ENCODE measurements at places on chromosomes 12 and 14.

DNA sequence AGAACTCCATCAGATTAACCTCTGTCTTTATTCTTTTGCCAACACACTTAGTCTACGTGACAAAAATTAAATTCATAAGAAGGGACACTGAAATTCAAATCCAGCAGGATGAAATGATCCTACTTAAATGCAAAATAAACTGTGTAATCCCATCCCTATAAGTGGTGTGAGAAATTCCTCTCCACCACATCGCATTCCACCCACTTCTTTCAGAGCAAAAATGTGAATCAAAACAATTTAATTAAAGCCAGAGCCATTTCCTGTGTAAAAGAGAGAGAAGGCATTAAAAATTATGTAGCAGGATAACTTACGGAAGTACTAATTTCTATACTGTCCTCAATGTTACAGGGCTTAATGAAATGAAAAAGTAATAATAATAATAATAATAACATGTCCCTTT lies 844.3 kb downstream of the GALC start:
- DNase-seq = no peak

DNA sequence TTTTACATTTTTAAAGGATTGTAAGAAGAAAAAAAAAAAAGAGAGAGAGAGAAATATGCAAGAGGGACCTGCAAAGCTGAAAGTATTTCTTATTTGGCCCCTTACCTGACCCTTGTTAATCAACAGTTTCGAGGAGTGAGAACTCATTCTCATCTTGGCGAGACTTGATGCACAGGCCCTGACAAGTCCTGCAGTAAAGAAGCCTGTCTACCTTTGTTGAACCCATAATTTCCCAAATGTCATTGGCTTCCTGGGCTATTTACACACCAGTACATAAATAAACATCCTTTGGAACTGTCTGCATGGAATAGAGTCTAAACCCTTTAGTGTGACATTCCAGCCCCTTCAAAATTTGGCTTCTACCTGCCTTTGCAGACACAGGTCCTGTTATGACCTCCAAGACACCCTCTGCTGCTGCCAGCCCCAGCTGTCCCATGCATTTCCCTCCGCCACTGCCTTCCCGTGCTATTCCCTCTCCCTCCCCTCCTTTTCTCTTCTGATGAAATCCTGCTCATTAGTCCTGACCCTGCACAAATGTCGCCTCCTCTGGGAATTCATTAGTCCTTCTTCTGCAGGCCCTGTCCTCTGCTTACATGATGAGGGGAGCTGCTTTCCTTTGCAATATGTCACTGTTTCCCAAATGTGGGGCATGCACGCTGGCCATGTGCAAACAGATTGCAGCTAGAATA lies 35.1 kb downstream of the MYL2 start:
- no peak for DNase-seq

- no peak for DNase-seq
Measured at GRCh38 chr14:56805201-56805991, 4.9 kb downstream of the OTX2 start.

- DNase-seq = no peak
Measured at GRCh38 chr12:131946757-131947156, 3.0 kb upstream of the EP400 start.

GRCh38 chr12:130710733-130711080 lies 5.4 kb downstream of the RIMBP2 start:
- no peak for DNase-seq

DNA sequence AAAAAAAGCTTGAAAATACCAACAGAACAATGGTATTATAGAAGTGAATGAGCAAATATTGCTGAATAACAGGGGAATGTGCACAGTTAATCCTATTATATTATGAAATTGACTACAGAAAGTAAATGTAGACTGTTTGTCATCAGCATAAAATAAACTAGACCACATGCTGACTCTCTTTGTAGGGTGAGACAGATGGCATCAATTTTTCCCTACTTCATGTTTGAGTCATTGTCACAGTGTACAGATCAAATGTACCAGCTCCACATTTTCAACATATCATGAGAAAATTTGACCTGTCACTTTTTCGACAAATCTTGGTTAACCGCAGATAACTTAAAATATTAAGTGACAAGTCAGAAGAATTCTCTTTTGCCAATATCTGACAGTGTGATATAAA lies 421.0 kb downstream of the RPL10L start:
- DNase-seq = no peak

DNA sequence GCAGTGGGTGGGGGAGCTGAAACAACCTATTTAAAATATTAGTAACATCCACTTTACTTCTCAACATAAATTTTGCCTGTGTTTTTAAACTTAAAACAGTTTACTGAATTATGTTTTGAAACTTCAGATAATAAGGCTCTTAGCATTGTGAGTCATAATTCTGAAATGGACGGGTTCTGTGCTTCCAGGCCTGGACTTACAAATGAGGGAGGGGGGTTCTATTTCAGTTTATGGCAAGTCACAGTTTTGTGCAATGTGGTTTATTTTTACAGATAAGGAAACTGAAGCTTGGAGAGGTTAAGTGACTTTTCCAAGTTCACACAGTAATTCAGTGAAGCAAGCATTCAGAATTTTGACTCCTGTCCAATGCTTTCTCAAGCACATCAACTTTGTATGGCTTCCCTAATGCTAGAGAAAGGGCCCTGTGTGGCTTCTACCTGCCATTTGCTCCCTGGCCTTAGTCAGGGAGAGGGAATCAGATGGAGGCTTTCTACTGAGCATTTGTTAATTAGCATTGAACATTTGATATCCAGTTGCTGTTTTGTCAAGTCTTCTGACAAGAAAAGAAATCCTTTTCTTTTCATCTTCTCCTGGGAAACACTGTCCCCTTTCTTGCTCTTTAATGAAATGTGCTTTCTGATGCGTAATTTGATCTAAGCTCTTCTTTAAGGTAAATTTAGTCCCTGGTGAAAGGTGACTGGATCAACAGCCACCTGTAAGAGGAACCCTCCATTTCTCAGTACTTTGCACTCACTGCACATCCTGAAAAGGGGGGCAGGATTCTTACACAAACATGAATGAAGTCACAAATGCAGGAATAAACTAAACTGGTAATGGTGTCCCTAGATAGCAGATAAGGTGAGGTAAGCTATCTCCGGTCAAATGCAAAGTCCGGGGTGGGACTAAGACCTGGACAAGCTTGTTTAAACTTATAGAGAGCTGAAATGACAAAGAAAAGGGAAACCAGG lies 2.5 kb upstream of the SALL2 start:
- DNase-seq = no peak

DNA sequence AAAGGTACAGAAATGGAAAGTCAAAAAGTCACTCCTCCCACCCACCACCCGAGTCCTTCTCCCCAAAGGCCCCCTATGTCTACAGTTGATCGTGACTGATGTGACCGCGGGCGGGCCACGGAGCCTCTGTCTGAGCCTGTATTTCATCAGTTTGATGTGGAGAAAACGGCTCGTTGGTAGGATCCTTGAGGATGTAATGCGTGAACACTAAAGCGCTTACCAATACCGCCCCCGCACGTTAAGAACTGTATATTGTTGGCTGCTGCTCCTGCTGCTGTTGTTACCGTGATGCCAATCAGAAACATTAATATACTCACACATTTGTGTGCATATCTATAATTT lies 24.6 kb upstream of the UBC start:
- no peak for DNase-seq

GRCh38 chr12:76698966-76699365 lies 64.9 kb upstream of the ZDHHC17 start:
- DNase-seq = no peak

DNA sequence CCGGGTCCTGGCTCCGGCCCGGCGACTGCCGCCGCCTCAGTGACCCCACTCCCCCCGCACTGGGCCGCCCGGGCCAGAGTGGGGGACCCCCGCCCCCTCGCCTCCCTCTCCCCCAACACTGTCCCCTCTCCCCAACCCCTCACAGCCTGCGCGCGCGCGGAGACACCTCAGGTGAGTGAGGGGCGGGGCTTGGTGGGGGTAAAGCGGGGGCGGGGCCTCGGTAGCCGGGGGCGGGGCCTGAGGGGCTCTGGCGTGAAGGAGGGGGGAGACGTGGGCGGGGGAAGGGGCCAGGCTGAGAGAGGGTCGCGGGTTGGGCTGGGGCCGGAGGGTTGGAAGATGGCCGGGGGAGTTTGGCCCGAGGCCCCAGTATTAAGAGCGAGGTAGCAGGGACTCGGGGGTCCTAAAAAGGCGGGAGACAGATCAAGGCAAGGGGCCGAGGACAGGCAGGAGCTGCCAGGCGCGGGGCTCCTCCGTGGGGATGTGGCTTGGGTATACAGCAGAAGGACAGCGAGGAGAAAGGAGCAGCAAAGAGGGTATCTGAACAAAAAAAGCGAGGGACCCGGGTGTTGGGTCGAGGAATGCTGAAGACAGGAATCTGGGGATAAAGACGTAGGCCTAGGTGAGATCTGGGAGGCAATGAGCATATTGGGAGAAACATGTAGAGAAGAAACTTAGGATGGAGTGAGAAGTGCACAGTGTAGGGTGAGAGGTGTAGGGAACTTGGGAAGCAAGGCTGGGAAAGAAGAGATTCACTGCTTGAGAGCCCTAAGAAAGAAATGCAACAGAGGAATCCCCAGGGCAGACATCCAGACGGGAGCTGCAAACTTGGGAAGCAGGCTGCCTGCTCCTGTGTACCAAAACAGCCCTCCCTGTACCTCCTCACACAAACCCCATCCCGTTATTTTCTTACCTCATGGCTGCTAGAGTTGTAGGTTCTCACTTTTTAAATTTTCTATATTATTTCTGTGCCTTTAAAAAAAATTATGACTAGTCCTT lies 10.8 kb downstream of the SUOX start:
- DNase-seq = no peak

GRCh38 chr14:99356031-99356608 lies 84.1 kb upstream of the BCL11B start:
- no peak for DNase-seq

DNA sequence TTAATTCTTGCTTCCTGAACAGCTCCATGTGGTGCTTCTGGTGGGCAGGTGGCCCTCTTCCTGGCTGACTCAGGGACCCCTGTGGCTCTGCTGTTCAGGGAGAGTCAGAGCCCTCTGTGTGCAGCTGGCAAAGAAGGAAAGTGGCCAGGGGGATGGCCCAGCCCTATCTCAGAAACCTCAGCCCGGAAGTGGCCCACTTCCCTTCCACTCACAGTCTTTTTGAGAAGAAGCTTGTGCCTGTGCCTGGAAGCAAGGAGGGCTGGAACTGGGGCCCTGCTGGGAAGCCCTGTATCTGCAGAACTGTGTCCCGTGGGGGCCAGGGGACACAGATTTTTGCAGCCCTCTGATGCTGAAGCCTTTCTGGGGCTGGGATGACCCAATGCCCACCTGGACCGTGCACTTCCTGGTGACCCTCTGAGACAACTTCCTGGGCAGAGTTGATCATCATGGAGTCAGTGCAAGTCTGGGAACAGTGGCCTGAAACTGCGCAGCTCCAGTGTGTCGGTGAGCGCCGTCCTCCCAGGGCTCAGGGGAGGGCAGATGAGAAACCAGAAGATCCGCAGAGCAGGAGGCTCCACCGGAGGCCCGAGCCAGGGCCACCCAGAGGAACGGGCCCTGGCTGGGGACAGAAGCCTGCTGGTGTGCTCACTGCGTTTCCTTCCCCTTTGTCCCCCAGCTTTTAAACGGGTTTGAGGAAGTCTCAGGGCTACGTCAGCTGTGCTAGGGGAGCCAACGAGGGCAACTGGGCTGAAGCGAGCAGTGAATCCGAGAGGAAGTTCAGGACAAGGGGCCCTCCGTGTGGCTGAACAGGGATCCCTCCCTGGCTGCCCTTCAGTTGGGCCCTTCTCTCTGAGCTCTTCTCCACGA lies 217.4 kb upstream of the RTL1 start:
- DNase-seq = no peak

DNA sequence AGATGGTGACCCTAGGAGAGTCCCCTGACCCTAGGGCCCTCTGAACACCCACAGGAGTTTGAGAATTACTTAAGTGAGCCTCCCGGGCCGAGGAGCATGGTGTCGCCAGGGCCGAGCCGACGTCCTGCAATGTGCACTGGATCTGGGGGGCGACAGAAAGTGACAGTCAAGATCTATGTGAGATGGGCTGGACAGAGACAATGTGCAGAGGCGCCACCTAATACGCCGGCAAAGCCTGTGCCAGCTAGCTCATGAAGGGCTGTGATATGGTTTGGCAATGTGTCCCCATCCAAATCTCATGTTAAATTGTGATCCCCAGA lies 11.6 kb downstream of the MMAB start:
- no peak for DNase-seq

- DNase-seq = no peak
Measured at GRCh38 chr12:6364044-6364374, 11.4 kb downstream of the SCNN1A start.

DNA sequence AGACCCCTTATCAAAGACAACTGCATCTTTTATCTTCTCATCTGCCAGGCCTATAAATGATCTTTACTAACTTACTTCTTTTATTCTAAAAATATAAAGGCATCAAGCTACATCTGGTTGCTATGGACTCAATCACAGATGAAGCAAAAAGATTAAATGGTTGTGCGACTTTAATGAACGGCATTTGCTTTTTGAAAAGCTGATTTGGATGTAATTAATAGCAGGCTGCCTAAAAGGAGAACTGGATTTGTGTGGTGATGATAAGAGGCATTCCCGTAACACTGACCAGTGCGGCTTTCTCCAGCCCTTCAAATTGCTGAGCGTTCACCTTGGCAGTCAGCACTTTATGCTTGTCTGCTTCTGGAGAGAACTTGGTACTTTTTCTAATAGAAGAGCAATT lies 103.8 kb downstream of the ARMH4 start:
- DNase-seq = no peak

GRCh38 chr14:103070971-103071542 lies 13.0 kb upstream of the LBHD2 start:
- DNase-seq = no peak

GRCh38 chr12:6778574-6779550 lies 6.5 kb downstream of the LAG3 start:
- DNase-seq = peak; percentile 65

DNA sequence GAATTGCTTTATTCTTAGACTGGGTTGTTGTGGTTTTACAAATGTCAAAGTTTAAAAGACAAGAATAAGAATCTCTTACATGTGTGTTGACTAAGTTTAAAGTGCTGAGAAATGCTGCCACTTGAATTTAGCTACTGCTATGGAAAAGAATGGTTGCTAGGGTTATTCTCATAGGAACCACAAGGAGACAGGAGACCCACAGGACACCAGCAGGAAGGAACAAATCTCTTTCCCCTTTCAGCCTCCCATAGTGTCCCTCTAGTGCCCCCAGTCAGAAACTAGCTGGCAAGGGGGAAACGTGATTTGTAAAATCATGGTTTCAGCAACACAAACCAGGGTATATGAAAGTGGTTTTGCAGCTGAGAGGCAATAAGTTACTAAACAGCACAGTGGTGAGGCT lies 102.7 kb downstream of the ST8SIA1 start:
- DNase-seq = no peak

GRCh38 chr12:122040579-122041386 lies 19.1 kb downstream of the BCL7A start:
- DNase-seq = no peak

Data from stimulated activated CD8-positive, alpha-beta memory T cell treated with anti-CD3 and anti-CD28 coated beads, Interleukin-15, amount 100 ng/mL, for 24 hours (primary cell).